ENCODE measurements at places on chromosomes 16 and 17. TPM values are rescaled to one million over a fixed set of nuclear protein-coding genes. Genes with fewer than 3 reads are reported as not detected.
A peak's percentile ranks its signal among the peaks of the same experiment; 100 is the strongest.

KRTAP17-1 gene
- total RNA-seq, result not detected

GRCh38 chr16:52496051-52496876 is 50.7 kb downstream of the TOX3 start:
- no peaks in the 10 kb centered on the region for H3K27me3 ChIP-seq
- DNase-seq, result no peak
- no peaks in the 10 kb centered on the region for H3K36me3 ChIP-seq
- H3K4me1 ChIP-seq, result peaks cover 60% of the 10 kb centered on the region

PRR15L gene
- 36.6 TPM for total RNA-seq

DNA sequence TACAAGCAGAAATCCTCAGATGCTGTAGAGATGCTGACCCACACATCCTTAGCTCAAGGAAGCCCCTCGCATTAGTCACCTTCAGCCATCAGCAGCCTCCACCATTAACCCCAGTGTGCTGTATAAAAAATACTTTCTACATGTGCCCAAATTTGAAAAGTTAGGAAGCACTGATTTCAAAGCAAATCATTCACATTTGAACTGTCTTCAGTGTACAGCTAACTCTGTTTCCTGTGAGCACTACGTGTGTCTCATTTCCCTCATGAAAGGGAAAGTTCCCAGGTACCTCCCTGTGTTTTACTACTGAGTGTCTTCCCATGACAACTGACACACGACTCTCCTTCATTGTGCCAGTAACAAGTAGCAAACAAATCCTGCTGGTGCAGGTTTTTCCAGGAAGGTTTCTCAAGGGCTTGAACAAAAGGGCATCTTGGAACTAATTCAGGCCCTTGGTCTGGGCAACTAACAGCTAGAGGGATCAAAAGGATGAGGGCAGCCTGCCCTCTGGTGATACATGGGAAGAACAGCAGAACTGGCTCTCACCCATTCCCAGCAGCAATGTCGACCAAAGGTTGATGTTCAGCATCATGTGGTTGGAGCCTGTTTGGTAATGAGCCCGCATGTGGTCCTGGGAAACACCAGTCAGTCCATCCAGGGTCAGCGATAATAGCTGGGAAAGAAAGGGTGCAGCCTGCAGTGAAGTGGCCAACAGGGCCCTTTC is 4.0 kb downstream of the SLC35B1 start:
- no peak overlapping the region for H3K4me3 ChIP-seq
- H3K36me3 ChIP-seq, result peaks cover 43% of the 10 kb centered on the region
- peak; percentile 32 for DNase-seq

TEX14 gene
- 0.26 TPM for total RNA-seq

DNA sequence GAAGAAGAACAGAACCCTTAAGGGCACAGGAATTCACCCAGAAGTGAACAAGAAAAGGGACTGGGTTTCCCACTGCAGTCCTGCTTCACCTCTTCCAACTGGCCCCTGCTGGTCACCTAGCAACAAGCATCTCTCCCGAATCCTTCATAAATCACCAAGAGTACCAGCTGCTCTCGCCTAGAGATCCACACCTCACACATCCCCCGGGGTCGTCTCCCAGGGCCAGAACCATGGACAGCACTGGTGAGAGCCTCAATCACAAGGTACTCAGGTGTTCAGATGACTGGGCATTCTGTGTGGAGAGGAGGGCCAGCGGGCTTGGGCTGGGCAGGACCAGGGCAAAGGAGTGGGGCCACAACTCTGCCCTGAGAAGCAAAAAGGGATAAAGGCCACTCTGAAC is 65.9 kb downstream of the CCT6B start:
- H3K4me3 ChIP-seq, result no peak overlapping the region
- no peak overlapping the region for H3K27ac ChIP-seq
- H3K27me3 ChIP-seq, result no peaks in the 10 kb centered on the region
- H3K4me1 ChIP-seq, result no peaks in the 10 kb centered on the region

GRCh38 chr17:50573866-50574611 is 13.5 kb downstream of the CACNA1G start:
- H3K27ac ChIP-seq, result no peak overlapping the region
- no peak for DNase-seq
- H3K4me3 ChIP-seq, result no peak overlapping the region
- no peaks in the 10 kb centered on the region for H3K4me1 ChIP-seq
- no peaks in the 10 kb centered on the region for H3K27me3 ChIP-seq

SCN4A gene
- total RNA-seq, result 0.26 TPM

CIAO2B gene
- 7.6 TPM for total RNA-seq

DNA sequence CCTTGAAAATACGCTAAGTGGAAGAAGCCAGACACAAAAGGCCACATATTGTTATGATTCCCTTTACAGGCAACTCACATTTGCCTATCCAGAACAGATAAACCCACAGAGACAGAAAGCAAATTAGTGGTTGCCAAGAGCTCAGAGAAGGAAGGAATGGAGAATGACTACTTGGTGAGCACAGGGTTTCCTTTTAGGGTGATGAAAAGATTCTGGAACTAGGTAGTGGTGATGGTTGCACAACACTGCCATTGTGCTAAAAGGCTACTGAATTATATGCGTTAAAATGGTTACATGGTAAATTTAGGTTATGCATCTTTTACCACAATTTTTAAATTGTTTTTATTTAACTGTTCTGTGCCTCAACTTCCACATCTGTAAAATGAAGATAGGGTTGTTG is 4.4 kb downstream of the COPRS start:
- H3K27ac ChIP-seq, result no peak overlapping the region
- H3K27me3 ChIP-seq, result no peaks in the 10 kb centered on the region
- no peaks in the 10 kb centered on the region for H3K36me3 ChIP-seq
- peaks cover 19% of the 10 kb centered on the region for H3K4me1 ChIP-seq
- DNase-seq, result no peak

IRF8 gene
- total RNA-seq, result 8.2 TPM

TBC1D3H gene
- not detected for total RNA-seq

AANAT gene
- not detected for total RNA-seq

GRCh38 chr17:1171953-1172352 is 7.8 kb downstream of the ABR start:
- no peak for DNase-seq
- H3K36me3 ChIP-seq, result no peaks in the 10 kb centered on the region
- H3K4me3 ChIP-seq, result no peak overlapping the region
- no peak overlapping the region for H3K27ac ChIP-seq
- no peaks in the 10 kb centered on the region for H3K4me1 ChIP-seq

GRCh38 chr16:1751946-1752345 is 19.4 kb downstream of the NME3 start:
- no peak overlapping the region for H3K4me3 ChIP-seq
- H3K36me3 ChIP-seq, result peaks cover 36% of the 10 kb centered on the region
- no peaks in the 10 kb centered on the region for H3K4me1 ChIP-seq
- no peak overlapping the region for H3K27ac ChIP-seq

RNF157 gene
- 4.7 TPM for total RNA-seq

- H3K4me3 ChIP-seq, result no peak overlapping the region
- no peaks in the 10 kb centered on the region for H3K27me3 ChIP-seq
- peaks cover 24% of the 10 kb centered on the region for H3K4me1 ChIP-seq
Observed at GRCh38 chr17:7281953-7282751, 634 bp downstream of the SLC2A4 start.

DNA sequence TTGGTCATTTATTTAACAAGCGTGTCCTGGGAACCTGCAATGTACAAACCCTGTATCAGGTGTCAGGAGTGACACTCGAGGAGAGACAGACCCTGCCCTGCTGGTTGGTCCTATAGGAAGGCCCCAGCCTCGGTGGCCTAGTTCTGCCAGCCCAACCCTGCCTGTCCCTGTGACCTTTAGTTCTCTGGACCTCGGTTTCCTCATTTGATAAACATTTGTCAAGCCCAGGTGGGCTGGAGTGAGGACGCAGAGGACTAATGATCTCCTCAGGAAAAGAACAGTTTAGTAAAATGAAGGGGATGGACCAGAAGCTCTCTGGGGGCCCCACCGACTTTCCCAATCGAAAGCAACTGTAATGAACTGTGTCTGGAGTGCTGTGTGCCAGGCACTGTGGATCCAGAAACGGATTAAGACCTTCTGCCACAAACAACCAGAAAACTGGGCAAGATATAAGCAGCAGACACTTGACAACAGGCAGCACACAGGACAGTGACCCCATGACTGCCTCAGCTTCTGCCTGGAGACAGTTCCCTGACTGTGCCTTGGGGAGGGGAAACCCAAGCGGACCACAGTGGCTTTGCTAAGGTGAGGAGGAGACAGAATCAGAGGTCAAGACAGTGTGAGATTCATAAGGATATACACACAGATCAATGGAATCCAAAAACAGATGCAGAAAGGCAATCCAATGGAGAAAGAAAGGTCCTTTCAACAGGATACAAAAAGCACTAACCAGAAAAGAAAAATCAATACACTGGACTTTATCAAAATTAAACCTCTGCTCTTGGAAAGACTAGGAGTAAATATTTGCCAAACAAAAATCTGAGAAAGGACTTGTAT is 8.8 kb downstream of the PRCD start:
- peak overlapping the region; percentile 44 for H3K27ac ChIP-seq
- no peak for DNase-seq
- H3K27me3 ChIP-seq, result no peaks in the 10 kb centered on the region

DNA sequence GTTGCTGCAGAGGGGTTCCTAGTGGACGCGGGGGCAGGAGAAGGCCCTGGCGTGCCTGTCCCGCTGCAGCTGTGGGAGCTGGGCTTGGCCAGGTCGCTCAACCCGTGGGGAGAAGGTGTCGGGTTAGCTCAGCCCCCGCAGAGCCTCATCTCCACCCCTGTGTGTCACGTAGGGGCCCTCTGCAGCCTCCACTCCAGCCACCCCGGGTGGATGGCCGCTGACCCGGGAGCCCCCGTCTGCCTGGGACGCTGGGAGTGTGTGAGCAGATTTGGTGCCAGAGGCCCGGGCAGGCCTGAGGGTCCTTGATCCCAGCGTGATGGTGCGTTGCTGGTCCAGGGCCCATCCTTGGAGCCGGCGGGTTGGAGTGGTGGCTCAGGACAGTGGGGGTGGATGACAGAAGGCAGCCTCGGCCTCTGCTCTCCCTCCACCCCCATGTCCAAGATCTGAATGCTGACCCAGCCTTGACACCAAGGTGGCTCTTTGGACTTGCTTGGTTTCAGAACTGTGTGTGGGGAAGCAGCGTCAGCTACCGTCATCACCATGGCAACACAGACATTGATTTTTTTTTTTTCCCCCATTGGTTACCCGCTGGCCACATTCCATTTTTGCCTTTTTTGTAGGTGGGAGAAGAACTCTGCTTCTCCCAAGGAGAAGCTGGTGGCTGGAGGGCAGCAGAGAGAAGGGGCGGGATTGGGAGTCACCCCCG is 35.7 kb downstream of the BAIAP2 start:
- peaks cover 21% of the 10 kb centered on the region for H3K4me1 ChIP-seq
- H3K4me3 ChIP-seq, result no peak overlapping the region
- no peaks in the 10 kb centered on the region for H3K27me3 ChIP-seq
- no peak for DNase-seq
- H3K36me3 ChIP-seq, result no peaks in the 10 kb centered on the region

GRCh38 chr17:72702136-72702735 is 390.3 kb downstream of the SLC39A11 start:
- H3K27ac ChIP-seq, result no peak overlapping the region
- H3K27me3 ChIP-seq, result no peaks in the 10 kb centered on the region
- no peak for DNase-seq
- no peak overlapping the region for H3K4me3 ChIP-seq
- H3K36me3 ChIP-seq, result no peaks in the 10 kb centered on the region

GRCh38 chr17:32142857-32143526 is 690 bp downstream of the RHOT1 start:
- H3K4me3 ChIP-seq, result peak overlapping the region; percentile 72
- no peaks in the 10 kb centered on the region for H3K27me3 ChIP-seq
- DNase-seq, result peak; percentile 82
- H3K36me3 ChIP-seq, result no peaks in the 10 kb centered on the region
- H3K4me1 ChIP-seq, result peaks cover 40% of the 10 kb centered on the region

DNA sequence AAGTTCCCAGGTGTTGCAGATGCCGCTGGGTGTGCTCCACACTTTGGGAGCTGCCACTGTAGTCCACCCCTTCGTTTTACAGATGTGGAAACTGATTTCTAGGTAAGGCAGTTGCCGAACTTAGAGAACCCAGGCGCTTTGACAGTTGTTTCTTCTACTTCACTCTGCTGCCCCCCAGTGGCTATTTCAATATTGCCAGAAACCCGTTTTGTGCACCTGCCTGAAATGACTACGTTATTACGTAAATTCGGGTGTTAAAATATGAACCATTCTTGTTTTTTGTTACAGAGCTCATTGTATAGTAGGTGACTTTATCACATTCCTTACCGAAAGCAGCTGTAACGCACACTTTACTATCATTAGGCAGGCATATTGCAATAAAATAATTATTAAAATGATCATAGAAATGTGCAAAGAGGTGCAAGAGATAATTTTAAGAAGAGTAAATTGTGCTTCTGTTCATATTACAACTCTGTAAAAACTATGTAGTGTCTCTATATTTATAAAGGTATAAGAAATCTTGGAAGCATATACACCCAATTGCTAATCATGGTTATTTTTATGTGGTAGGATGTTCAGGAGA is 44.9 kb downstream of the OTOA start:
- peak; percentile 88 for DNase-seq
- no peak overlapping the region for H3K27ac ChIP-seq
- H3K4me1 ChIP-seq, result no peaks in the 10 kb centered on the region
- no peaks in the 10 kb centered on the region for H3K36me3 ChIP-seq
- no peaks in the 10 kb centered on the region for H3K27me3 ChIP-seq

CCL13 gene
- total RNA-seq, result not detected

RANBP10 gene
- total RNA-seq, result 9.3 TPM

- no peak overlapping the region for H3K27ac ChIP-seq
- no peak overlapping the region for H3K4me3 ChIP-seq
- no peaks in the 10 kb centered on the region for H3K27me3 ChIP-seq
- H3K36me3 ChIP-seq, result peaks cover 34% of the 10 kb centered on the region
- H3K4me1 ChIP-seq, result no peaks in the 10 kb centered on the region
- DNase-seq, result no peak
Observed at GRCh38 chr16:27485811-27486210, 63.9 kb downstream of the GTF3C1 start.

DNA sequence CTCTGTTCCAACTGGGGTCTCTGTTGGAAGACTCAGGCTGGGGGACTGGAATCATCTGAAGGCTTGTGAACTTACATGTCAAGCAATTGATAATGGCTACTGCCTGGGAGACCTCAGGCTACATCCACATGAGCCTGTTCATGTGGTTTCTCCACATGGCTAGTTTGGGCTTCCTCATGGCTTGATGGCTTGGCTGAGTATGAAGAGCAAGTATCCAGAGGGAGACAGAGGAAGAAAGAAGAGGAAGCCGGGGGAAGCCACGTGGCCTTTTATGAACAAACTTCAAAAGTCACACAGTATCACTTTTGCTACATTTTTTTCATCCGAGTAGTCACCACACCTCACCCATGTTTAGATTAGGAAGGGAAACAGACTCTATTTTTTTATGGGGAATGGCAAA is 158.9 kb downstream of the TRIM37 start:
- H3K27me3 ChIP-seq, result no peaks in the 10 kb centered on the region
- H3K4me1 ChIP-seq, result no peaks in the 10 kb centered on the region
- no peak overlapping the region for H3K4me3 ChIP-seq
- H3K36me3 ChIP-seq, result no peaks in the 10 kb centered on the region

All from body of pancreas (tissue), 4 donors.